Left kidney (tissue), 8 donors: ENCODE measurements at places on chromosomes 5 and 9. TPM values are rescaled to one million over a fixed set of nuclear protein-coding genes. Genes with fewer than 3 reads are reported as not detected.

- DNase-seq: no peak
Measured at GRCh38 chr9:27818348-27818747, 245.1 kb upstream of the C9orf72 start.

- DNase-seq: no peak
Measured at GRCh38 chr9:21311889-21312288, 6.8 kb upstream of the IFNA5 start.

DNA sequence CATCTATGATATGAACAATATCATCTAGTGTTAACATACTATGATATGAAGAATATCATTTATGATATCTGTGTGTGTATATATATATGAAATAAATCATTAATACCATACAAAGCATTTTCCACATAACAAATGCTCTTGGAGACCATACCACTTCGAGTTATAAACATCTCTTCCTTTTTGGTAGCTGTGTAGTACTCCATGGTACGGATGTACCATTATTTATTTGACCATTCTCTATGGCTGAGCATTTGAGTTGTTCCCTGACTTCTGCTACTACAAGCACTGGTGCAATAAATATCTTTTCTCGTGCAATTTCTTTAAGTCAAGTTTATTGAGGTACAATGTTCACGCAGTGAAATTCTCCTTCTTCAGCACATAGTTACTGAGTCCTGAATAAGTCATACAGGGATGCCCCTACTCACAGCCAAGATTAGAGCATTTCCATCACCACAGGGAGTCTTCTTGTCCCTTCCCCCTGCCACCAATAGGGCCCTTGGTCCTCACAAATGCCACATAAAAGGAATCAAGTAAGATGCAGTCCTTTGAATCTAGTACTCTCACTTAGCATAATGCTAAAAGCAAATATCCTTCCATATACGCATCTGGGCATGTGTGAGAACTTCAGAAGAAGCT is 75.2 kb upstream of the SLC25A48 start:
- DNase-seq: no peak

DNA sequence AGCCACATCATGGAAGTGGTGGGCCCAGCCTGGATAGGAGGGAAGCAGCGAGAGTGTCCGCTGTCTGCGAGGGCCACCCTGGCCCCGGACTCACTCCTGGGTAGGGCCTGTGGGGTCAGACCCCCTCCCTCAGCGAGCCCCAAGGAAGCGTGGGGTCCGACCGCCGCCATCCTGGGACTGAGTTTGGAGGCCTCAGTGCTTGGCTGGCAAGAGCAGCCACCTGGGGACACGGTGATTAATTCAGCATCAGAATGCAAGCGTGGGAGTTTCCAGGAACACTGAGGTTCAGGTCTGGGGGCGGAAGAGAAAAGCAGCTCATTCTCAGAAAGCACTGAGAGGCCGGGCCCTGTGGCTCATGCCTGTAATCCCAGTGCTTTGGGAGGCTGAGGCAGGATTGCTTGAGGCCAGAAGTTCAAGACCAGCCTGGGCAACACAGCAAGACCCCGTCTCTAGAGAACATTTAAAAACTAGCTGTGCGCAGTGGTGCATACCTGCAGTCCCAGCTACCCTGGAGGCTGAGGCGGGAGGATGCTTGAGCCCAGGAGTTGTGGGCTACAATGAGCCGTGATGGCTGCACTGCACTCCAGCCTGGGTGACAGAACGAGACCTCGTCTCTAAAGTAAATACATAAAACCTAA is 18.3 kb upstream of the CAMSAP1 start:
- peak; percentile 48 for DNase-seq

GRCh38 chr5:29296548-29296947 is 1896.9 kb upstream of the CDH6 start:
- no peak for DNase-seq

GRCh38 chr5:116922532-116922931 is 347.9 kb upstream of the SEMA6A start:
- DNase-seq: no peak

DNA sequence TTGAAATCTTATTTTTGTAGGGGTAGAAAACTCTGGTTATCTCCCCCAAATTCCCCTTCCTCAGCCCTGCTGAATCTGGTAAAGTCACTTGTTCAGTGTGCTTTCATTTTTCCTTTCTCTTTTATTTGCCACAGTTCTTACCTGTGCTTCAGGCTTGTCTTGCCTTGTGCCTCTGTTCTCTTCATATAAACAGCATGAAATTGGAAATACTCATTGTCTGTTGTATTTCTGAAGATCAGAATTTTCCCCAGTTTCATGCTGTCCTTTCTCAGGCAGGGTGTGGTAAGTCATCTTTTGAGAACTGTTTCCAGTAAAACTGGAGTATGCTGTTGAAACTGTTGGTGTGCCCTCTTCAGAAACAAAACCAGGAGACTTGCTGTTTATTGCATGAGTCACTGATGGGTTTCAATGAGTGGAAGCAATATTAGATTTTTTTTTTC is 7.0 kb downstream of the PAM start:
- DNase-seq: no peak

DNA sequence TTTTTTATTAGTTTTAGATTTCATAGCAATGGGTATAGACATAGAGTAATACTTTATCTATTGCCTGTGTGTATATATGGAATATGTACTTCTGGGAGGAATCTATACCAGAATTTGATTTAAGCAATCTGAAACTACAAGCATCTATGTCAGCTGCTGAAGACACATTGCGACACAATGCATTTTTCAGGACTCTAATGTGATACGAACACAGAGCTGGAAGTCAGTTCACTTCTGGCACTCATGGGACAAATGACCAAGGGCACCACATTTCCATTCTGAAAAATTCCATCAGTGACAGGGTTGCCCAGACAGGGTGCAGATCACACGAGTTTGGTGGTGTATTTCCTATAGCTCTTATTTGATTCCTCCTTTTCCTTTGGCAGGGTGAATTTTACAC is 259.5 kb downstream of the NTRK2 start:
- DNase-seq: no peak

DNA sequence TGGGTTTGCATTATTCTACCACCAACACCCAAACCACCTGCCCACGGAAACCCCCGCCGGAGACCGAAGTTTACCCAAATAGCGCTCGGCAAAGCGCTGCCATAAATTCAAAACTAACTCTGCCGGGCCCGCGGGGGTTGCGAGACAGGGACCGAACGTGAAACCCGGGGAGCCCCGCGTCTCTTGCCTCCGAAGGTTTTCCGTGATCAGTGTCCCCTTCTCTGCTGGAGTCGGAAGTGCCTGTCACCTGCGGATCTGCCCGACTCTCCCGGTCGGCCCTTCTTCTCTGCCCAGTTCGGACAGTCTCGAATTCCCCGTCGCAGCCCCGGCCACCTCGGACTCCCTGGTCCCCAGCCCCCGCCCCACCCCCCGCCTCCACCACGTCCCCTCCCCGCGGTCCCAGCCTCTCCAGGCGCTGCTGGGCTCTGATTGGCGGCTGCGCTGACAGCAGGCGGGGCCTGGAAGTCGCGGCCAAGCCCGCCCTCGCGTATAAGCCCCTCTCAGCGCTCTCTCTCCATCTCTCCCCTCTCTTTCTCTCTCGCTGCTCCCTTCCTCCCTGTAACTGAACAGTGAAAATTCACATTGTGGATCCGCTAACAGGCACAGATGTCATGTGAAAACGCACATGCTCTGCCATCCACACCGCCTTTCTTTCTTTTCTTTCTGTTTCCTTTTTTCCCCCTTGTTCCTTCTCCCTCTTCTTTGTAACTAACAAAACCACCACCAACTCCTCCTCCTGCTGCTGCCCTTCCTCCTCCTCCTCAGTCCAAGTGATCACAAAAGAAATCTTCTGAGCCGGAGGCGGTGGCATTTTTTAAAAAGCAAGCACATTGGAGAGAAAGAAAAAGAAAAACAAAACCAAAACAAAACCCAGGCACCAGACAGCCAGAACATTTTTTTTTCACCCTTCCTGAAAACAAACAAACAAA is at the start of gene RORB:
TSS of gene RORB (plus strand) at position 517 of the 929 bp plus-strand sequence. CDS start 642 bp downstream, outside the sequence.
- DNase-seq: peak; percentile 61

- DNase-seq: no peak
Measured at GRCh38 chr9:70902692-70903131, 218.7 kb downstream of the TRPM3 start.

STK32A gene
- polyA plus RNA-seq: 23.9 TPM

PRXL2C gene
- 6.3 TPM for polyA plus RNA-seq

C1QTNF3 gene
- 71.9 TPM for polyA plus RNA-seq

SV2C gene
- polyA plus RNA-seq: 0.08 TPM

MTRR gene
- 62.1 TPM for polyA plus RNA-seq

JADE2 gene
- 10.5 TPM for polyA plus RNA-seq

POLR3G gene
- polyA plus RNA-seq: 4.9 TPM
